ENCODE measurements at places on chromosomes 13 and 19.

DNA sequence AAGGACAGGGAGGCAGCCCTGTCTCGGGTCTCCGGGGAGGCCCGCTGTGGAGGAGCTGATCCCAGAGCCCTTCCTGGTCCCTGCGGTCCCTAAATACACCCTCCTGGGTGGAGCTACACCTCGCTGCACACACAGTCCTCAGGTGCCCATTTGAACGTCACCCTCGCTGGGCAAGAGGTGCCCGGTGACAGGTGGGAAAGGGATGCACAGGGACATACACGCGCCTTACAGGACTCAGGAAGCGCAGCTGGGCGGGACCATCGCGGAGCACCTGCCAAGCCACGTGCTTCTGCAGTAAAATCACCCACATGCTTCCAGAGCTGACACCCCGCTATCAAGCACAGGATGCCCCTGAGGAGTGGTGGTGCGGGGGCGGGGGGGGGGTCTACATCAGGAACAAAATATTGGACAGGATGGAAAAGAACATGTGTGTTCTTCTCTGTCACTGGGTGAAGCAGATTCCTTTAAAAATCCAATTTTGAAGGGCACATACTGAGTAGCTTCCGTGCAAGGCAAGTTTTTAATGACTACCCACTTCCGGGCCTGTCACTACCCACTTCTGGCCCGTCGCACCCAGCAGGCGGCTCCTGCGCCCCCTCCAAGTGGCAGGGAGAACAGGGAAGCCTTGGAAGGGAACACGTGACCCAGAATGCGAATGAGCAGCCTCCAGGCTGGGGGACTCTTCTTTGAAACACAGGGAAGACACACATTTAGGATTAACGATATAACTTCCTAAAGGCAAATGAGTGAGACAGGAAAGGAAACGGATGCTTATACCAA, 78.9 kb downstream of the COL4A1 start:
- no peak for DNase-seq

- DNase-seq = no peak
Measured at GRCh38 chr19:45955905-45956608, 17.6 kb downstream of the NOVA2 start.

- DNase-seq = no peak
Measured at GRCh38 chr13:42348576-42348975, 76.6 kb downstream of the AKAP11 start.

DNA sequence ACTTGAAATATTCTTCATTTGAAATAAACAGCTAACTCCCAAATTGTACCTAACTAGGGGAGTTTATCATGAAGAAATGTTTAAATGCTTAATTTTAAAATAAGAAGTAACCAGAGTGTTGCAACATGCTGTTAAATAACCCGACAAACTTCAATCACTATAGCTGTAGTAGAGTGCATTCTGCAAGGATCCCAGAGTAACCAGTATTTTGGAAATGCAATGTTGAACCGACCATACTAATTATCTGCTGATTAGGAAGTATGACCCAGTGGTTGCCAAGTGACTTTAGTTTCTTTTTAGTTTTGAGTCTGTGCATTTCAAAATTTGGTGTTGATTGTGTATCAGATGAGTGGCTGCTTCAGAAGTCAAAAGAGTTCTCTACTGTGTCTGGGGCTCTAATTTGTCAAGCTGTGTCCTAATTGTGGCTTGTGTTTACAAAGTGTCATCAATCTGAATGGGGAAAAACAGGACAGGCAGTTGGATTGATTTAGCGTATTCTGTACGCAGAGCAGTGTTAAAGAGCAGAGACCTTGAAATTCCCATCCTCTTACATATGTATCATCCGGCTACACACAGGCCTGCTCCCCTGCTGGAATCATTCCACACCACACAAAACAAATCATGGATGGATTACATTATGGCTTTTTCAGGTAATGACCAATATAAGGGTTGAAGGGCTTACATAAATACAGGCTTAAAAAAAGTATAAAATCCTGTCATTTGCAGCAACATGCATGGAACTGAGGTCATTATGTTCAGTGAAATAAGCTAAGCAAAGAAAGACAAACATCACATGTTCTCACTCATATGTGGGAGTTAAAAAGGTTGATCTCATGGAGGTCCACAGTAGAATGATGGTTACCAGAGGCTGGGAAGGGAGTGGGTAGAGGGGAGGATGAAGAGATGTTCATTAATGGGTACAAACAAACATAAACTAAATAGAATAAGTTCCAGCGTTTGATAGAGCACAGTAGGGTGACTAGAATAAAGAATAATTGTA, 351.5 kb downstream of the KLF12 start:
- no peak for DNase-seq

DNA sequence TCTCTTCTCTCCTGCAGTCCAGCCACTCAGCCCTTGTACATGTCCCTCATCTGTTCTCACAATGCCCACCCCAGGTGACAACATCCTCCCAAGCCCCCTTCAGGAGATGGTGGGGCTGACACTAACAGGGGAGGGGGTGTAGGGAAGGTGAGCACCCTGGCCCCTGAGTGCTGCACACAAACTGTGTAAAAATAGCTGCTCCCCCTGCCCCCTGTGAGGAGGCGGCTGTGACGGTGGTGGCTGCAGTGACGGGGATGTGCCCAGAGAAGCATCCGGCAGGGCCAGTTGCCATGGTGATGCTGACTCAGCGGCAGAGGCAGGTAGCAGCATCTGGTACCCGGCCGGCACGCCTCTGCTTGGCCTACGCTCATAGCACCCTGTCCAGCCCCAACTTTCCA, 13.0 kb upstream of the JUND start:
- DNase-seq = no peak

GRCh38 chr13:110528911-110529310, 32.6 kb downstream of the RAB20 start:
- DNase-seq = no peak

GRCh38 chr19:12113121-12113520, 27.0 kb downstream of the ZNF20 start:
- no peak for DNase-seq

GRCh38 chr13:28622286-28622685, 36.6 kb upstream of the POMP start:
- no peak for DNase-seq

- DNase-seq = no peak
Measured at GRCh38 chr13:99909097-99909835, 62.3 kb downstream of the ZIC5 start.

- DNase-seq = no peak
Measured at GRCh38 chr19:28367146-28367545, 845.8 kb downstream of the UQCRFS1 start.
